ENCODE measurements at places on chromosomes 2 and 18. TPM values are rescaled to one million over a fixed set of nuclear protein-coding genes. Genes with fewer than 3 reads are reported as not detected.

The GALNT3 gene
- total RNA-seq, result 8.7 TPM

DNA sequence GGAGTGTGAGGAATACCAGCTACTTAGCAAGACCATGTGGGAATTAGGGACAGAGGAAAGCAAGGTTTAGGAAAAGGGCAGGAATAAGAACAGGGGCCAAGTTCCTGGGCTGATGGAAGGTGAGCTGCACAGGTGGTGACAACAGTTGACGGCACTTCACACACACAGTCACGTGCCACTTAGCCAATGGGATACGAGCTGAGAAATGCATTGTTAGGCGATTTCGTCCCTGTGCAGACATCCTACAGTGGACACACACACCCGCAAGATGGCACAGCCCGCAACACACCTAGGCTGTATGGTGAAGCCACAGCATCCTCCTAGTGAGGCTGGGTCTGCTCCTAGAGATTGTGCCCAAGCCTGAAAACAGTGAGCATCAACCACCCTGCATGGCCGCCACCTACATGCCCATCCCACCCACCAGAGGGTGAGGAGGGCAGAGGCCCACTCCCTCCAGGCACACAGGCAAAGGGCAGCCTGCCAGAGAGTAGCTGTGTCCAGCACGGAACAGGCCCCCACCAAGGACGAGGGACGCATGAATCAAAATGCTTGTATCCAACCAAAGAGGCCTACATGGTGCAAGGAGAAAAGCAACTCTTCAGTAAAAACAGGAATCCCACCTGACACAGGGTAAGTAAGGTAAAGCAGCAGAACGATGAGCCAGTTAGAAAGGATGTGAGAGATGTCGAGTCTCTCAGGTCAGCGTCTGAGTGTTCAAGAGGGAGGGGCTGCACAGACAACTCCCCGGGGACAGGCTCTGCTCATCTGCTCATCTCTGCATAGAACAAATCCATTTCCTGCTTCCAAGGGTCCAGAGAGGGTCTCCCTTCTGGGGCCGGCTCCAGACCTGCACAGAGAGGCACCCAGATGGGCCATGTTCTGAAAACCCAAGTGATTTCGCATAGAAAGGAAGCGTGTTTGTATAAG, 51.3 kb downstream of the ZNF516 start:
- no peak for DNase-seq

The KCNIP3 gene
- 8.8 TPM for total RNA-seq

DNA sequence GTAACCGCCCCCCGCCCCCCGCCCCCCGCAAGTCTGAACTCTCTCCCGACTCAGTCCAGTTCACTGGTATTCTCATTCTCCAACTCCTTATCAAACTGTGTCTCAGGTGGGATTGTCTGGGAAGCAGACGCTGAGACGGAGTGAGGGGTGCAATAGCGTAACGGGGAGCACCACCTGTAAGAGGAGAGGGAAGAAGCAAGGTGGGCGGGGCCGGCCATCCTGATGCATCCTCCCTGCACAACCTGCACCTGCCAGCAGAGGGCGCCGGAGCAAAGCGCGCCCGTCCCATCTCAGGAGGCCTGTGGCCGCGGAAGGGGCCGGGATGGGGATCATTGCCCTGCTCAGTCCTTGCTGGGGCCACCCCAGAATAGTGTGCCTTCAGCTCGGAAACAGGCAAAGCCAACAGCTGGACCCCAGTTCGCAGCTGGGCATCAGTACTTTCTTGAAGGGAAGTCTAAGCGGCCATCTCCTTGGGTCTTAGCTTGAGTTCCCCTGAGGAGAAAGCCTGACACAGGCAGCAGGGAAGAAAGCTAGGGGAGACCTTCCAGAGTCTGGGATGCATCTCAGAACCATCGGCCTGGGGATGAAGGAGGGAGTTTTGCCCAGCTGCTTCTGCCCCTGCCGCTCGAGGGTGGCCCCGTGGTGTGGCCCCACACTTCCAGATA, 208.0 kb downstream of the TFCP2L1 start:
- no peak for DNase-seq

The OSBPL1A gene
- 85.8 TPM for total RNA-seq

- no peak for DNase-seq
These were observed 52.2 kb upstream of the TGIF1 start for GRCh38 chr18:3397786-3398185.

Data from tongue (tissue), 3 donors.